ENCODE measurements at places on chromosomes 12 and 14. TPM values are rescaled to one million over a fixed set of nuclear protein-coding genes. Genes with fewer than 3 reads are reported as not detected.
A peak's percentile ranks its signal among the peaks of the same experiment; 100 is the strongest.

DNA sequence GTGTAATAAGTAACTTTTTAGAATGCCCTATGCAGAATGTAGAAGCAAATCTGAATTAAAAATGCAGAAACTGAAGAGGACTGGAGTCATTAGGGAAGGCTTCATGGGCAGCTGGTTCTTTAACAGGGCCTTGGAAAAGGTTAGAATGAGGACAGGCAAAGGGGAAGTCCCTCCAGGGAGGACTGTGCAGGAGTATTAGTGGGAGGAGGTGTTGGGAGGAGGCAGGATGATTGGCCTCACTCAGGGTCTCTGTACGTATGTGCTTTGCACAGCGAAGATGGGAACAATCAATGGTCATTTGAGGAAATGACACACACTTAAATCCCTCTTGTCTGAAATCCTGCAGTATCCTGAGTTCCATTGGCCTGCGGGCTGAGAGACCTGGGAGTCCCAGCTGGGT is 119.7 kb downstream of the PTCSC3 start:
- no peak for DNase-seq
- H3K27me3 ChIP-seq: no peaks in the 10 kb centered on the region
- H3K27ac ChIP-seq: no peak overlapping the region

DNA sequence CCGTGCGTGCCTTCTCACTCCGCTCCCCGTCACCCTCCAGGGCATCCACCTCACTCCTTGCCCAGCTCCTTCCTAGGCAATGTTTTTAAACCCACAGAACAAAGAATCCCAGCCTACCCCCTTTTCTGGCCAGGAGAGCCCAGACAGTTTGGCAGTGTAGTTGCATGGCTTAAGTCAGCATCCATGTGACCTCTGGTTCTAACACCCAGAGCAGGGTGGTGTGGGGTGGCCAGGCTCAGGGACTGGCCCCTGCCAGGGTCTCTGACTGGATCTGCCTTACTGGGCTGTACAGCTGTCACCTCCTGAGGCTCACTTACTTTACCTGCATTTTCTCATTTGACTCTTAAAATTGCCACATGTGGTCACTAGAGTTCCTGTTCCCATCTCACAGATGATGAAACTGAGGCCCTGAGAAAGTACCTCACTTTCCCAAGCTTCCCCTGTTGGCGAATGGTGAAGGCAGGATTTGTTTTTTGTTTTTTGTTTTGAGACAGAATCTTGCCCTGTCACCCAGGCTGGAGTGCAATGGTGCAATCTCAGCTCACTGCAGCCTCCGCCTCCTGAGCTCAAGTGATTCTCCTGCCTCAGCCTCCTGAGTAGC is 18.3 kb downstream of the SDS start:
- H3K27me3 ChIP-seq: no peaks in the 10 kb centered on the region
- H3K4me1 ChIP-seq: no peaks in the 10 kb centered on the region
- no peak overlapping the region for H3K27ac ChIP-seq
- no peak overlapping the region for H3K4me3 ChIP-seq
- H3K36me3 ChIP-seq: peaks cover 5% of the 10 kb centered on the region

LPAR5 gene
- total RNA-seq: 0.28 TPM

DNA sequence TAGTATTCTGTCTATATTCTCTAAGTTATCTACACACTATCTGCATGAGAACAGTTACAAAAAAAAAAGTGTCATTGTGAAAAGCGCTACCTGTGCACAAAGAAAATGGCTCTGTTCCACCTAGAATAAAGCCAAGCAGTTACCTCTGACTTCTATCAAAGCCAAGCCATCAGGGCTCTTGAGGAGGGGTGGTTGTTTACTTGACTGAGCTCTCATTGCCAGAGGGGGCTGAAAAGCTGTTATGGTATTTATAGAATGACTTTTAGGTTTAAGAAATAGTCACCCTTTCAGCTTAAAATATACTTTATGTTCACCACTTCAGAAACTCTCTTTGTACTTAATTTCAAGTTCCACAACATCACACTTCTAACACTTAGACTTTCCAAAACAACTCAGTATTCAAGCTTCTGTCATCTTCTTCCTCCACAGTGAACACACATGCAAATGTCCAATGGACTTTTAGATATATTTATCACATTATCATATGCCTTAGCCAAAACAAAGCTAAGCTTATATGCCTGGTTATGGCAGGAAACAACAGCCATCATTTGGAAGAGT is 7.5 kb downstream of the ITPR2 start:
- no peaks in the 10 kb centered on the region for H3K36me3 ChIP-seq
- H3K27ac ChIP-seq: no peak overlapping the region
- peaks cover 54% of the 10 kb centered on the region for H3K4me1 ChIP-seq
- H3K27me3 ChIP-seq: no peaks in the 10 kb centered on the region
- no peak for DNase-seq

GRCh38 chr12:107822356-107822755 is 47.9 kb downstream of the ASCL4 start:
- no peaks in the 10 kb centered on the region for H3K27me3 ChIP-seq
- DNase-seq: no peak
- peaks cover 8% of the 10 kb centered on the region for H3K4me1 ChIP-seq
- no peaks in the 10 kb centered on the region for H3K36me3 ChIP-seq
- H3K27ac ChIP-seq: no peak overlapping the region

KRT7 gene
- total RNA-seq: 3.2 TPM

- H3K27me3 ChIP-seq: no peaks in the 10 kb centered on the region
- H3K36me3 ChIP-seq: no peaks in the 10 kb centered on the region
- H3K4me3 ChIP-seq: no peak overlapping the region
- H3K27ac ChIP-seq: no peak overlapping the region
- H3K4me1 ChIP-seq: no peaks in the 10 kb centered on the region
These were observed 56.1 kb upstream of the TCL1A start for GRCh38 chr14:95769976-95770375.

C14orf39 gene
- total RNA-seq: 1.6 TPM

DNA sequence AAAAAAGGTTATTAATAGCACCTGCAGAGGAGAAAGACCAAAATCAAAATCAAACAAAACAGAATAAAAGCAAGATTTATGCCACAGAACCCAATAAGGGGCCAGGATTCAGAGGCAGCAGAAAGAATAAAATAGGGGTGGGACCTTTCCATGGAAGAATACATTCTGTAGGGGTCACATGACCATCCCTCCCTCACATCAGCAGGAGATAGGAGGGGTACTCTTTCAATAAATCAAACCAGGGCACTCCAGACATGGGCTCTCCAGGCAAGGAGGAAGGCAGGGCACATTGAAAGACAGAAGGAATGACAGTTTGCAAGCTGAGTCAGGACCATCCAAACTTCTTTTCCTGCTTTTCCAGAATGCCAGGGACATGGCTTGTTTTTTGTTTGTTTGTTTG is 39.8 kb downstream of the OTX2 start:
- no peaks in the 10 kb centered on the region for H3K36me3 ChIP-seq
- H3K27ac ChIP-seq: no peak overlapping the region
- DNase-seq: no peak
- no peak overlapping the region for H3K4me3 ChIP-seq
- peaks cover 10% of the 10 kb centered on the region for H3K4me1 ChIP-seq

DNA sequence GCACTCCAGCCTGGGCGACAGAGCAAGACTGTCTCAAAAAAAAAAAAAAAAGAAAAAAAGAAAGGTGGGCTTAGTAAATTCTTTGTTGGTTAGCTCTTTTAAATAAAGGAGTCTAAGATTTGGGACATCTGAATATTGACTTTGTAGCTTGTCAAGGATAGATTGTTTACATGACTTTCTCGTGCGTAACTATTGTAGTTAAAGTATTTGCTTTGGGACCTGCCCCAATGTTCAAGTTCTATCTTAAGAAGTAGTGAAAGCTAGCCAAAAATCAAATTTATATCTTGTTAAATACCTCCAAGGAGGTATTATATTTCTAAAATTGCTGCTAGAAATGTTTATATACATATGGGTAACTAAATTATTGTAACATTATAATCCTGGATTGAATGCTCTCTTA is 32.4 kb downstream of the PTPN21 start:
- no peaks in the 10 kb centered on the region for H3K36me3 ChIP-seq
- no peak overlapping the region for H3K27ac ChIP-seq
- H3K4me3 ChIP-seq: no peak overlapping the region
- no peaks in the 10 kb centered on the region for H3K27me3 ChIP-seq
- peaks cover 4% of the 10 kb centered on the region for H3K4me1 ChIP-seq

- H3K27me3 ChIP-seq: no peaks in the 10 kb centered on the region
- DNase-seq: no peak
- no peak overlapping the region for H3K27ac ChIP-seq
These were observed 150.8 kb downstream of the TTC7B start for GRCh38 chr14:90665321-90666000.

DNA sequence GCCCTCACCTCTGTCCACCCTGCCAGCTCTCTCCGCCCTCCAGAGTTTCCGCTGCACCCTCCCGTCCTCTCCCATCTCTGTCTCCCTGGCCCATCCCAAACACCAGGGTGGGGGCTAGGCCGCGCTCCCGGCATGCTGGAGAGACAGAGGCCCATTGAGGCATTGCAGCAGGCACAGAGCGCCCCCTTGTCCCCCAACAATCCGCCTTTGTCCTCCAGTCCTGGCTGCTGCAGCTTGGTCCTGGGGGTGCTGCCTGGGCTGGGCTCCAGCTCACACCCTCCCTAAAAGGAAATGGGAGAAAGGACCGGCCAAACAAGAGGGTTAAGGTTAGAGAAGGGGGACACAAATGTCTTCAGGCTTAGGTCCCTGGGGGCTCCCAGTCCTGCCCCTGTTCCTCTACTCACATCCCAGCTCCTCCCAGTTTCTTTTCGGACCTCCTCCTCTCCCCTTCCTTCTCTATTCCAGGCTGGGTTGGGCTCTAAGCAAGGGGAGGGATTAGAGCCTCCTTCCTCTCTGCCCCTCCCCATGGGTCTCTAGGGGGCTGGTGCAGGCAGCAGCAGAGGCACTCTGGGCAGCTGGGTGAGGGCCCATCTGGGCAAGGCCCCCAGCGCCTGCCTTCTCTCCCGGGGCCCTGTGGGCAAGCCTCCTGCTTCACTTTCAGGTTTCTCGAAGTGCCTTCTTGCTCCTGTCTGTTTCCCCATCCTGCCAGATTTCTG is at the start of gene CMTM5:
TSS of gene CMTM5 (plus strand) at position 565 of the 716 bp plus-strand sequence. CDS start 206 bp downstream, outside the sequence.
- no peaks in the 10 kb centered on the region for H3K27me3 ChIP-seq
- DNase-seq: peak; percentile 80
- no peaks in the 10 kb centered on the region for H3K4me1 ChIP-seq
- H3K27ac ChIP-seq: peak within 1 kb of the TSS; percentile 63
- H3K4me3 ChIP-seq: no peak within 1 kb of the TSS

OTX2 gene
- total RNA-seq: not detected

FBLN5 gene
- total RNA-seq: 94.5 TPM

- no peak for DNase-seq
- H3K27ac ChIP-seq: no peak overlapping the region
- no peaks in the 10 kb centered on the region for H3K27me3 ChIP-seq
- H3K36me3 ChIP-seq: no peaks in the 10 kb centered on the region
- H3K4me1 ChIP-seq: no peaks in the 10 kb centered on the region
- no peak overlapping the region for H3K4me3 ChIP-seq
These were observed 147.0 kb downstream of the SLC16A7 start for GRCh38 chr12:59742841-59743240.

DNA sequence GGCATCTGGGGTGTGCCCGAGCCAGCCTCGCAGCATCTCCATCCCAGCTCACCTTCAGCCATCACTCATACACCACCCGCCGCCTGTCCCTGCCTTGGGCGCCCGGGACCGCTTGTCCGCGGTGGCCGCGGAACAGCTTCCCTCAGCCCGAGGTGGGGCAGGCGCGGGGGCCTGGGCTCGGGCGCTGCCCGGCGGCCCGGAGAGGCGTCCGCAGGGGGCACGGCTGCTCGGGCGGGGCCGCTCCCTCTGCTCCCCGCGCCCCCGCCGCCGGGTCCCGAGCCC is 430 bp downstream of the SLC41A2 start:
- peaks cover 10% of the 10 kb centered on the region for H3K4me1 ChIP-seq
- peak; percentile 68 for DNase-seq
- H3K36me3 ChIP-seq: no peaks in the 10 kb centered on the region
- peak overlapping the region; percentile 80 for H3K27ac ChIP-seq
- H3K27me3 ChIP-seq: no peaks in the 10 kb centered on the region
- H3K4me3 ChIP-seq: peak overlapping the region; percentile 90

WSCD2 gene
- 10.5 TPM for total RNA-seq

- DNase-seq: no peak
- H3K4me3 ChIP-seq: no peak overlapping the region
These were observed 43.2 kb upstream of the TUNAR start for GRCh38 chr14:95833429-95833828.

DNA sequence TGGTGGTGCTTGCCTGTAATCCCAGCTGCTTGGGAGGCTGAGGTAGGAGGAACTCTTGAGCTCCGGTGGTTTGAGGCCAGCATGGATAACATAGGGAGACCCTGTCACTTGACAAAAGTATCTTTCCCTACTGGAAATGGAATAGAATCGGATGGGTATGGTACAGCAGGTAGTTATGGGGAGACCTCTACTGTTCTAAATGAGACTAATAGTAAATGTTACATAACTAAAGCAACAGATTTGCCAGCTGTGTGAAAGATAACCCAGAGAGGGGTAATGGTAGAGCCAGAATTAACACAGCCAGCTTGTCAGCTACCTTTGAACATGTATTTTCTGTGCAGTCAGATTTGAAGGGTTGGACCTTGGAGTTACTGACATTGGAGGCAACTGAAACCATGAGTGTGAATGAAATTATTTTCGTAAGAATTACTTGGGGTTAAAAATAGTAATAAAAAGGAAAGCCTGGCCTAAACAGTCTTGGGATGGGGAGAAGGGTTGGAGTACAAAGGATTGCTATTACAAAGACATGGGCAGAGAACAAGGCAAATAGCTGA is 21.7 kb upstream of the NUP107 start:
- H3K27ac ChIP-seq: no peak overlapping the region
- H3K4me3 ChIP-seq: no peak overlapping the region
- no peaks in the 10 kb centered on the region for H3K36me3 ChIP-seq
- no peak for DNase-seq
- no peaks in the 10 kb centered on the region for H3K27me3 ChIP-seq
- H3K4me1 ChIP-seq: no peaks in the 10 kb centered on the region

GPRC5D gene
- not detected for total RNA-seq

- no peak overlapping the region for H3K27ac ChIP-seq
- peaks cover 65% of the 10 kb centered on the region for H3K4me1 ChIP-seq
- no peaks in the 10 kb centered on the region for H3K36me3 ChIP-seq
- no peak for DNase-seq
- no peaks in the 10 kb centered on the region for H3K27me3 ChIP-seq
These were observed 41.5 kb downstream of the PITPNM2 start for GRCh38 chr12:123109319-123109772.

DNA sequence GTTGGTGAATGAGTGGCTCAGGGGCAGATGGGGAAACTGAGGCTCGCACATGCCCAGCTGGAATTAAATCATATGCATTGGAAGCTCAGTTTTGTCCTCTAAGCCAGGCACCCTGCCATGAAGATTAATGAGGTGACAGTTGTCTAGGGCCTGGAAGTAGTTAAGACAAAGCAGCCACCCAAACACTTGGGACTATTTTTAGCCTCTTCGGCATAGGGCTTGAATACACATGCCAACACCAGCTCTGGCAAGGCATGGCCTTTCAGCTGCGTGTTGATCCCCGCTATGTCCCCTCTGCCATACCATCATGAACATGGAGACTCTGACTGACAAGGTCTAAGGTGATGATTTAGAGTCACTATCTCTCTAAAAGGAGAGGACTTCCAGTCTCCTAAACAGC is 250.2 kb downstream of the KSR2 start:
- H3K4me3 ChIP-seq: no peak overlapping the region
- H3K27ac ChIP-seq: no peak overlapping the region
- no peaks in the 10 kb centered on the region for H3K4me1 ChIP-seq
- DNase-seq: no peak
- H3K36me3 ChIP-seq: no peaks in the 10 kb centered on the region
